Right lung (tissue), 10 donors: ENCODE measurements at places on chromosomes 3 and 15. TPM values are rescaled to one million over a fixed set of nuclear protein-coding genes. Genes with fewer than 3 reads are reported as not detected.

DNA sequence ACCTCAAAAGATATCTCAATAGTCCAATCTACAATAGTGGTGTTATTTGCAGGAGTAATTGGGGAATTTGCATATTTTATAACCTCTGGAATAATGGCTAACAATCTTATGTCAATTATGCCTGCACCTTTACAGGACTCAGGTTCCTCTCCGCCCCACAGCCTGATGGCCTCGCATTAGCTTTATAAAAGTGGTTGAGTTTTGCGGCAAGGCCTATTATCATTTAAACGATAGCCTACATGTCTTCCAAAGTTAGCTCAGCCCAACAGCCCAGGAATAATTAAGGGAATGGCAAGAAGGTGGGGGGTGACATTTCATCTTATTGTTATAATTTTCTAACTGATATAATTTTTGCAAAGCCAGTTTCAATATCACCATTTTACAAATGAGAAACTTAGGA, 97.3 kb downstream of the RTP4 start:
- no peak for DNase-seq

DNA sequence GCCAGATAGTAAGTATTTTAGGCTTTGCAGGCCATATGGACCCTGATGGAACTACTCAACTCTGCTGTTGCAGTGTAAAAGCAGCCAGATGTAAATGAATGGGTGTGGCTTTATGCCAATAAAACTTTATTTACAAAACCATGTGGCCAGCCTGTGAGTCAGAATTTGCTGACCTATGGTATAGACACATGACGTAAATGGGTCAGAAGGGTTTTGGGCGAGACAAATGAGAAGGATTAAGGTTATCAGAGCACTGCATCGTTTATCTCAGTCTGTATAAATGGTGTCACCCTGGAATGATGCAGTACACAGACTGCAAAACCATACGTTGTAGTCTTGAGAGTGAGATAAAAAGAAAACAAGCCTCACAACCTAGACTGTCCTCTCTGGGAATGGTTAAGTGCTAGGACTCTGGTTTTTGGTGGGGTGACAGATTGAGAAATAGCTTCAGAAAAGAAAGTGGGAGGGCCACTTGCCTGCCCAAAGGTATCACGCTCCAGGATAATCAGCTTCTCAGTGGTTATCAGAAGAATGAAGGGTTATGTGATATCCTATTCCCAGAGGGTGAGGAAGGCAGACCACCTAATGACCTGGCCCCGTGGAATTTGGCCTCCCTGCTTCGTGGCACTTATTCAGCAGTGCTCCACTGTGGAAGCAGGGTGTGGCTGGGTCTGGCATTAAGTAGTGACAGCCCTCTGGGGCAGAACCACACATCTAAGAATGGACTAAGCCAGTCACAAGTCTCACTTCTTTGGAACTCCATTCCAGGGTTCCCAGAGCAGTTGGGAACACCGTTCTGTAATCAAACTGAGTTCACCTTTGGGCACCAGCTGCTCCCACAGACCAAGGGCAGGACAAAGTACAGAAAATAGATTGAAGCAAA, 46.1 kb downstream of the ABHD5 start:
- DNase-seq, result no peak

- DNase-seq, result peak; percentile 58
These were observed 7.9 kb upstream of the CYP11A1 start for GRCh38 chr15:74375303-74375693.

DNA sequence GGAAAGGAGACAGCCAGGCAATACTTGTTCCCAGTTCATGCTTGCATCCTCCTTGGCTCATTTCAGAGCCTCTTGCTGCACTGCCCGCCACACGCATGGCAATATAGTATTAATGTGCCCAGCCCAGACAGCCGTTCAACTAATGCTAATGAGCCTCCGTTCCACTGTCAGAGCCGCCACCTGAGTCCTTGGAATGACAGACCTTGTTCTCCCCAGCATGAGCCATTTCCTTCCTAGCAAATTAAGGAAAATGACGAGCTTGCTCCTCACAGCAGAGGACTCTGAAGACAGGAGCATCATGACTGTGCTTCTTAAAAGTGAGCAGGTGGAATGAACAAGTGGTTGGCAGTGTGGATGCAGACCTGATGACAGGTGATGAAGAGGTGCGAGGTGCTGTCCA, 10.8 kb upstream of the LRRC15 start:
- DNase-seq, result no peak

Gene ATG3
- 40.7 TPM for polyA plus RNA-seq

GRCh38 chr3:190076601-190077394, 43.9 kb downstream of the P3H2 start:
- no peak for DNase-seq

- DNase-seq, result peak; percentile 56
These were observed 46.4 kb downstream of the GJD2 start for GRCh38 chr15:34708422-34708821.

Gene SYNPR
- 0.25 TPM for polyA plus RNA-seq

Gene WDR49
- polyA plus RNA-seq, result 1.8 TPM

DNA sequence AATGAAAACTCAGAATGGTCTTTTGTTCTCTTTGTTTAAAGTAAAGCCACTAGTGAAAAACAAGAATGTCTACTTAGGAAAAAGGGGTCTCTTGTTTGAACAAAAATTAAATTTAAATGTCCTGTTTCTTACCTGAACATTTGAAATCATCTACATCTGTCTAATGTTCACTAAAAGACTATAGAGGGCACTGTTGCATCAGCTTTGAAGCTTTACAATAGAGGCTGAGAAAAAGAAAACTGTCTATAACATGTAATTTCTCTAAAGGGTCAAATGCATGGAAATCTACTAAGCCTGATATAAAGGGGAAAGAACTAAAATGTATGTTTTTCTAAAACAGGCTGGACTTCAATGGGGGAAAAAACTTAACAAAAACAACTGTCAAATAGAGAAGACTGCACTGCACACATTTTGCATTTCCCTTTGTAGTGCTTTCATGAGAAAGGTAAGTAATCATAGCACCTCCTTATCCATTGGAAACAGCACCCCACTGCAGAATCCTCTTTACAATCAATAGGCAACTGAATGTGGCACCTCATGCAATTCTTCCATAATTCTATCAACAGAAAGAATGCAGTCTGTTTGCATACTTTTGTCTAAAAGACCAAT, 26.3 kb downstream of the DPH6 start:
- DNase-seq, result peak; percentile 51

GRCh38 chr15:47788685-47789084, 71.4 kb downstream of the SEMA6D start:
- DNase-seq, result no peak

DNA sequence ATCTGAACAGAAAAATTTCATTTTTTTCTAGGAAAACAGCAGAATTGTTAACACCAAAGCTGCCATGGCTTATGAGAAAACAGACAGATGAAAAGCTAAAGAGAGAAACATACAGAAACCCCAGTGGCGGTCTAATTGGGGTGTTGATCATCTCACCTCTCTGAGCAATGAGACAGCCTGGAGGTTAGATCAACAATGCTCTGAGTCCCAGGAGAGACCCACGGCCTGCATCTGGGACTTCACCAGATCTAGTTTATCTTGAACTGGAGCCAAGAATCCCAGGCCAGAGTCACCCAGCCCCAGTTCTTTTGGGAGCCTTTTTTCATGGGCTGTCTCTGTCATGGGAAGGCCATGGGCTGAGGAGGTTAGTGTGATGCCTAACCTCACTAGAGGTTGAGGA, 3.5 kb upstream of the GALNT15 start:
- DNase-seq, result no peak

GRCh38 chr3:13125092-13126015, 52.1 kb upstream of the IQSEC1 start:
- no peak for DNase-seq

DNA sequence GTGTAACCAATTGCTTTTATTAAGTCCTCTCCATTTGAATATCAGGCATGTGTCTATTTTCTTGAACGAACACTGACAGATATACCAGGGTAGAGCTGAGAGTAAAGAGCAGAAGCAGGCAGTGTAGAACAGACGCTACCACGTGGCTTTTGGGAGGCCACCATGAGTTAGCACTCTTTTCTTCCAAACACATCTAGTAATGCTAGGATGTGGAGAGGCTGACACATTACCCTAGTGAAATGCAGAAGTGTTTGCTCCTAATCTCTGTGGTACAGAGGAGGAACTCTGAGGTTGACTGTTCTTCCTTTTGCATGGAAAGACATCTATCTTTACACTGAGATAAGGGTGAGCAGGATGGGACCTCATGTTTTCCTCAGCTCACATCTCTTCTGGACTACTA, 216.3 kb downstream of the SATB1 start:
- no peak for DNase-seq

Gene CLDN16
- polyA plus RNA-seq, result 0.05 TPM

DNA sequence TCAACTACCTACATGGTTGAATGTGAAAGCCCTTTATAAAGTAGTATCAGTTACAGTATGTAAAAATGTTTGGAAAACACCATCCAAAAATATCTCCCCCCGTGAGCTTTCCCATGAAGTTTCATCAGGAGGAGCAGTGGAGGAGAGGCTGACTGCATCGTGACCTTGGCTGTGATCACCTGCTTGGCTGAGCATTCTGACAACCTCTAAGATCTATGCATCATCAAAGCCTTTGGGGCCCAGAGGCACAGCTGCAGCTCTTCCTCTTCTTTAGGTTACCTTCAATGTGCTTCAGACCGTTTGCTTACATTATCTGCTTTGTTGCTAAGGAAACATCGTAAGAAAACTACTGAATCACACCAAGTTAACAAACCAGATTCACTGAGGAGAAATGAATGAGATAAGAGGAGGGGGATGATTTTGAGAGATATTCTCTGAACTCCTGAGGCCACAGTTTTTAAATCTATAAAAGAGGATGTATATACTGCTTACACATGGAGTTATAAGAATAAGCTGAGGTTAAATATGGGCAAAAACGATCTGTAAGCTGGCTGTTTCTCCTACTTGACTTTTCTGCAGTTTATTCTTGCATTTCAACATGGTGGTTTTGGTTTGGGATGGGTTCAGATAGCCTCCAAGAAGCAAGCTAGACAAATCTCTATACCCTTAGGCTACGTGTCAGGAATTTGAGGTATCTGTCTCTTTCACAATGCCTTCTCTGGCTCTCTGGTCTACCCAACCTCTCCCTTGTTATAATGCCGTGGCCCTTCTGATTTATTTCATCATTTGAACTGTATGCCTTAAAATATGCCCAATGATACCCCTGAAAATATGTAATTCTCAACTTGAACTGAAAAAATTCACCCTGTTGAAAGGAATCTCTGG, 4.0 kb downstream of the GCSAM start:
- no peak for DNase-seq

- DNase-seq, result no peak
These were observed 57.3 kb upstream of the PPP2R3A start for GRCh38 chr3:135908225-135908624.

Gene NEK4
- polyA plus RNA-seq, result 27.2 TPM

DNA sequence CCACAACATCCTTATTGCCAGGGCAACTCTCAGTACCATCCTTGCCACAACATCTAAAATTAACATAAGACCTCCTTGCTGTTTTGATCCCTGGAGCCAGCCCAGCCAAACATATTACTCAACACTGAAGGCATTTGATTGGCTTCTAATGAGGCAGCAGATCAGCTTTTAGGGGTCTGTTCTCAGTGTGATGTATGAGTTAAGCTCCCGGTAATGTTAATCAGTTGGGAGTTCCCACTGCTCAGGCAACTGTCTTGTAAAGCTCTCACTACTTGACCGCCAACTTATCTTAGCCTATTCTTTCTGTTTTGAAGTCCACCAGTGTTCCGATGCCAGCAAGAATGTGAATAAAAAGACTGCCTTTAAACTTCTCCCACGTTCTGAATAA, 158.9 kb downstream of the FOXB1 start:
- no peak for DNase-seq

Gene HYAL1
- polyA plus RNA-seq, result 3.1 TPM

- DNase-seq, result no peak
These were observed 25.0 kb downstream of the FHIT start for GRCh38 chr3:61226166-61226686.

Gene C3orf38
- 26.7 TPM for polyA plus RNA-seq

Gene ANO10
- polyA plus RNA-seq, result 32.8 TPM

DNA sequence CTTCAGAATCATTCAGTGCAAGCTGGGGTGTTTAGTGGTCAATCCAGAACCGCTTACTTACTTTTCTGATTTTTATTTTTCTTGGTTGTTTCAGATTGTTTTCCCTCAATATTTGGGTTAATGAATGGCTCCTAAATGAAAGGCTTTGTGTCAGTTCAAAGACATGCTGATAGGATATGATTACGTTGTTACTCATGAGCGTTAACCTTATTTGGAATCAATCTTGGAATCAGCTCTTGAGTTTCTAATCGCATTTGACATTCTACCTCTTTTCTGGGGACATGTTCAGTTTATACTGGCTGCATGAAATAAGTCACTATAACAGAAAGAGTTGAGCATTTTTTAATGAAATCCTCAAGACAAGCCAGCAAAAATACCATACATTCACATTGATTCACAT, 50.2 kb downstream of the ATP11B start:
- no peak for DNase-seq

- no peak for DNase-seq
These were observed 106.7 kb upstream of the AGBL1 start for GRCh38 chr15:85972805-85973540.

Gene PLSCR5
- polyA plus RNA-seq, result not detected

Gene ZIC1
- not detected for polyA plus RNA-seq

DNA sequence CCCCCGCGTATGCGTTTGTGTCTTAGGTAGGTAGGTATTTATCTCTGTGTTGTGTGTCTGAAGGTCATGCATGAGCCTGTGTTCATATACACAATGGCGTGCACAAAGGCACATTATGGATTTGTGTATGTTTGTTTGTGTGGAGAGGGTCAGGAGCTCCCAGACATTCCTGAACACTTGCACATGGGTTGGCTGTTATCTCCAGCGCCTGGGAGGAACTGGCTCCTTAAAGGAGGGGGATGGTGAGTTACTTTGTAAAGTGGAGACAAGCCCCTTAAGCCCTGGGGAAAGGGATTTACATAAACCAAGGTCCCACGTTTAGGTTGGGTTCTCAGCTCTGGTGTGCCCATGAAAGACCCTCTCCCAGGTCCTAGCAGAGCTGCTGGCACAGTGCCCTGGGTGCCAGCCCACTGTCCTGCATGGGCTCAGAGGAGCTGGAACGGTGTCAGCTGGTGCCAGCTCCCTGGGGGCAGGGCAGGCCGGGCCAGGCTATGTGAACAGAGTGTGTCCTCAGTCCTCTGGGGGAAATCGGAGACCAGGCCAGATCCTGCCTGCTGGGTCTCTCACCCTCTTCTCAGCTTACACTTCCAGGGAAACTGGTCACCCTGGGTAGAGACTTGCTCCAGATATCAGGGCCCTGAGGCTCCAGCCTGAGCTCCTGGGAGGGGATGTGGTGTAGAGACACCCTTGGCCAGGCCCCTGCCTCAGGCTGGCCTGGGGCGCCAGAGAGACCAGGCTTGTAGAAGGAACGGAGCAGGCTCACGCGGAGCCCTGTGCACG, 25.1 kb downstream of the SNX33 start:
- peak; percentile 54 for DNase-seq

Gene HTR3E
- polyA plus RNA-seq, result not detected

Gene IGSF10
- 34.3 TPM for polyA plus RNA-seq
